ENCODE measurements at places on chromosomes 4 and X. TPM values are rescaled to one million over a fixed set of nuclear protein-coding genes. Genes with fewer than 3 reads are reported as not detected.

STARD8 gene
- 10.2 TPM for total RNA-seq

RASGEF1B gene
- total RNA-seq = 9.2 TPM

SLIT2 gene
- total RNA-seq = 11.5 TPM

PAGE2 gene
- not detected for total RNA-seq

- DNase-seq = peak; percentile 30
These were observed 56.7 kb downstream of the PCDH19 start for GRCh38 chrX:100353326-100353725.

GRCh38 chr4:4554234-4554633 is 12.4 kb upstream of the STX18 start:
- no peak for DNase-seq

DNA sequence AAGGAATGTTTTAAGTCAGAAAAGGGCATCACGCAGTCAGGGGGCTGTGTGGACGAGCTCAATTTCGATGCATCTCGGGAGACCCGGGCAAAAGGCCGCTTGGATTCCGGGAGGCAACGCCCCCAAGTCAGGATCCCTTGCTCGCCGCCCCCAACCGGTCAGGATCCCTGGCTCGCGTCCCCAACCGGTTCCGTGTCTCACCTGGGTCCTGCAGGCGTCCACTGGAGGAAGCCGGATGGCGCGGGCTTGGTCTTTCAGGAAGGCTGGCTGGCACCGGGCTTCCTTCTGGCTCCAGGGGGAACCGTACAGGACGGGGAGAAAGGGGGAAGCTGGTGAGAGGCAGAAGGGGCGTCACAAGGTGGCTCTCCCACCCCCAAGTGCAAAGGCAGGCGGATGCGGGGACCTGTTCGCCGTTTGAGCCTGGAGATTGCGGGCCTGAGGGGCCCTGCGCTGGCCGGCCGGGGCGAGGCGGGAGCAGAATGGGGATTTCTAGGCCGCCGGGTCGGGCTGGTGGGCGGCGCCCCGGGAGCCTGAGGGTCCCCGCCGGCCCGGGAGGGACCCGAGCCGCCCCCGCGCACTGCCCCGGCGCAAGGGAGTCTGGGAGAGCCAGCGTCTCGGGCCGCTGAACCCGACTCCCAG is 84.7 kb downstream of the HPRT1 start:
- no peak for DNase-seq

GRCh38 chr4:40837094-40837870 is 87.5 kb downstream of the NSUN7 start:
- DNase-seq = no peak

- DNase-seq = no peak
These were observed 347.2 kb upstream of the DDX53 start for GRCh38 chrX:22652596-22652995.

DNA sequence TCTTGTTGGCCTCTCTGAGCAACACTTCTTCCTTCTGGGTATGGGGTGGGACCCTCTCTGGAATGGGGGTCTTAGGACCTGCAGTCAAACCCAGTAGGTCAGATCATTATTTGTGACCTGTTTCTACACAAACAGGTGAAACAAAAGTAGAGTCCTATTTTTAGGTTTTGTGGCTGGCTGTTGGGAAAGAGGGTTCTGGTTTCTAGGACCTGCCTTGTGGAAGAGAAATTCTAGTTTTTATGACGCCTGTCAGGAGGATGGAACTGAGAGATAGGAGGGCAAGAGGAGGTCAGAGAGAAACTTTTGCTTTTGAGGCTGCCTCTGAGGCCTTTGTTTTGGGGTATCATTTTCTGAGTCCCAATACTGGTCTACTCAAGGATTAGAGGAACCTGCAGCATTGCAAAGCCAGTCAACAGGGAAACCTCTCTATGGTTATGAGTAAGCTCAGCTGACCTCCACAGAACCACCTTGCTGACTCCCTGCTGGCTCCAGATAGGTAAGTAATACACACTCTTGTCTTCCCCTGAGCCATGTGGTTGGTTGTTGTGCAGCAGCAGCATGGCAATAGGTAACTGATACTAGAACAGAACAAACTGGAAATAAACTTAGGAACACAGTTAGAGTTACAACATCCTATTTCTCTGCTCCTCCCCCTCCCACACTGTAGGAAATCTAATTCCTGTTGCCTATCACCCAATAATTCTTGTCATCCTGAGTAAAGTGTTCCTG is 114.7 kb upstream of the VCX3B start:
- DNase-seq = no peak

GRCh38 chrX:21612154-21612553 is 46.0 kb downstream of the KLHL34 start:
- no peak for DNase-seq

- no peak for DNase-seq
These were observed 57.3 kb upstream of the USP51 start for GRCh38 chrX:55546956-55547355.

DNA sequence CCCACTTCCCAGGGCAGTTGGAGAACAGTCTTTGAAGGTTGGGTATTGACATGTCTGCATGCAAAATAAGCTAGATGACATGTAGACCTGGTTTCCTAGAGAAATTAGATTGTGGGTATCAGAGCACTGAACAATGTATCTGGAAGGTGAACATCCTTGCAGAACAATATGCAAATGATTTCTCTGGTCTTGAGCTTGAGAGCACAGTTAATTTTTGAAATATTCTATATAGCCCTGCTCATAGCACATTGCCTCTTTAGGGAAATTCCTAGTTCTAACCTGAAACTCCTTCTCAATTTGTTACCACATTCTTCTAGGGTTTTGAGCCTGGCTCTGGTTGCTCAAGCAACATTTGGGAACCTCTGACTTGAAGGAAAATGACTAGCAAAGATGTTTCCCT is 41.6 kb upstream of the LAS1L start:
- no peak for DNase-seq

DNA sequence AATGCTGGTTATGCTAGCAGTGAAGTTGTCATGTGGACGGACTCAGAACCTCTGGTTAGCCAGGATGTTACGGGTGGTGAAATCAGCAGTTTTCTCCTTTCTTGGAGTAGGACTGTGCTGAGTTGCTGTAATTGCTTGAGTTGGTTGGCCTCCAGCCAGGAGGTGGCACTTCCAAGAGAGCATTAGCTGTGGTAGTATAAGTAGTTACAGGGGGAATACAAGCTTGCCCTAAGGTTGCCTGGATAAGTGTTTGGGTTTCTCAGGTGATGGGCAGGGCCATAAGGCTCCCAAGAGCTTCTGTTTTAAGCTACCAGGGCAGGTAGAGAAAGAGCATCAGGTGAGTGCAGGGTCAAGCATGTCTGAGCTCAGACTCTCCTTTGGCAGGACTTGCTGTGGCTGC is 103.0 kb downstream of the ZNF518B start:
- no peak for DNase-seq

- DNase-seq = peak; percentile 50
These were observed 306.3 kb downstream of the ANK2 start for GRCh38 chr4:113355550-113356371.
